Bronchial epithelial cell (primary cell): ENCODE measurements at places on chromosomes 6 and 20. TPM values are rescaled to one million over a fixed set of nuclear protein-coding genes. Genes with fewer than 3 reads are reported as not detected.

GRCh38 chr6:128319157-128319556 lies 201.2 kb downstream of the PTPRK start:
- DNase-seq: no peak

The HSF2 gene
- total RNA-seq: 16.0 and 17.9 TPM in 2 replicates

The OXT gene
- total RNA-seq: not detected in 2 replicates

DNA sequence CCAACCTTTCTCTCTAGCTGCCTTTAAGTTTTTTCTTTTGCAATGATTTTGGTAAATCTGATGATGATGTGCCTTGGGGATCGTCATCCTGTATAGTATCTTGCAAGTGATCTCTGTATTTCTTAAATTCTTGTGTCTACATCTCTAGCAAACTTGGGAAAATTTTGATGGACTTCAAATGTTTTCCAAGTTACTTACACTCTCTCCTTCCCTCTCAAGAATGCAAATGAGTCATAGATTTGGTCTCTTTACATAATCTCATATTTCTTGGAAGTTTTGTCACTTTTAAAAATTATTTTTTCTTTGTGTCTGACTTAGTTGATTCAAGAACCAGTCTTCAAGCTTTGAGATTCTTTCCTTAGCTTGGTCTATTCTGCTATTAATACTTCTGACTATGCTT lies 176.4 kb downstream of the TBC1D32 start:
- peak; percentile 23 for DNase-seq

- DNase-seq: peak; percentile 22
These were observed 4.5 kb downstream of the TMEM63B start for GRCh38 chr6:44131892-44132291.

The TMEM74B gene
- total RNA-seq: 0.38 TPM in 1 of 2 replicates, not detected in the other

GRCh38 chr20:48230216-48230615 lies 444.9 kb upstream of the SULF2 start:
- DNase-seq: no peak

The TNXB gene
- 1.4 and 2.4 TPM in 2 replicates for total RNA-seq

DNA sequence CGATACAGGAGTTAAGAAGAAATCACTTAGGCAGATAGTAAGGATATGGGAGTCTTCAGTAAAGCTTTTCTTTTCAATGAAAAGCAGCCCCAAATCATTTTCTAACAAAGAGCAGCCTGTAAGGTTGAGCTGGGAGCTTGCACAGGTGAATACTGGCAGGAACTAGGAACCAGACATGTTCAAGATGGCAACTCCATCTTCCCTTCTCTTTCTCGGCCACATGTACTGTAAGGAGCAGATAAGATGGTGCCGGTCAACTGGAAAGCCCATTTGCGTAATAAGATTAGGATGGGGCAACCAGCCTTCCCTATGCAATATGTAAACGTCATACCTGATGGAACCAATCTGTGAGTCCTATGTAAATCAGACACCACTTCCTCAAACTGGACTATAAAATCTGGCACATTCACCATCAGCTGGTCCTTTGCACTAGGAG lies 46.2 kb upstream of the RNGTT start:
- no peak for DNase-seq

DNA sequence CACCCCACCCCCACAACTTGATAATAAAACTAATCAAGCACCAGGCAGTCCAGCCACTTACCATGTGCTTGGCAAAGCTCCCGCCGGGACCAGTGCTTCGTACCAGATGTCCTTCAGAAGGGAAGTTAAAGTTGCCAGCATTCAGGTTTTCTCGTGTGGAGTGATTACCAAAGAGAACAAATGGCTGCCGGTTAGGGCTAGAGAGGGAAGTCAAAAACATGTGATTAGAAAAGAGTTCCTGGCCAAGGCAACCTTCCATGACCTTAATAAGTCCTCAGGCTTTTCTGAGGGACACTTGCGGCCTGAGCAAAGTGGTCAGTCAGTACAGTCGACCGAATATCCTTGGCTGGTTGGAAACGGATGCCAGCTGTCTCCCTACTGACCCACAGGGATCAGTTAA lies 67.0 kb downstream of the DNAAF9 start:
- no peak for DNase-seq

DNA sequence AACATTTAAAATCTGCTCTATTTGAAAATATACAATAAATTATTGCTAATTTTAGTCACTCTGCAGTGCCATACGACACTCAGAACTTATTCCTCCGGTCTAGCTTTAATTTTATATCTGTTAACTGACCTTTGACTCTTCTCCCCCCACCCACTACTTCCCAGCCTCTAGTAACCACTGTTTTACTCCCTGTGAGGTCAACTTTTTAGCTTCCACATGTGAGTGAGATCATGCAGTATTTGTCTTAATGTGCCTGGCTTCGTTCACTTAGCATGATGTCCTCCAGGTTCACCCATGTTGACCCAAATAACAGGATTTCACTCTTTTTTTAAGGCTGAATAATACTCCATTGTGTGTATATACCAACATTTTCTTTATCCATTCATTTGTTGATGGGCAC lies 80.8 kb downstream of the RPP40 start:
- DNase-seq: no peak

GRCh38 chr6:167505782-167506181 lies 180.9 kb downstream of the TTLL2 start:
- no peak for DNase-seq

DNA sequence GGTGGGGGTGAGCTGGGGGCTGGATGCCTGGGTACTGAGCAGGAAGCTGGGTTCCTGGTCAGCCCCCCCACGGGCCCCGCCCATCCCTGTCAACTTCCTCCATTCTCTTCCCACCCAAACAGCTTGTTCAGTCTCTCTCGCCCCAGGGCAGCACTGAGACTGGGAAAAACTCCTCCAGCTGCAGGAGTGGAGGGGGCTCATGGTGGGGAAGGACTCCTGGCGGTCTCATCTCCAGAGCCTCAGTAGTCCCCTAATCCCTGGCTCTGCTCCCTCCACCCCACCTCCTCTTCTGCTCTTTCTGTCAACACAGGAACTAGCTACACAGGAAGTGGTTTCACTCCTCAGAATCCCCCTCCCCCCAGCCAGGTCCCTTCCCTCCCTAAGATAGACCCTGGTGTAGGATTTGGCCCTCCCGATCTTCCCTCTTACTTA lies at the start of gene GPSM3:
GPSM3 (minus strand) TSS at position 36 of the 432 bp plus-strand sequence. CDS start 130 bp downstream, outside the sequence.
- peak; percentile 47 for DNase-seq

The RAD21L1 gene
- under 0.01 TPM in 1 of 2 replicates, not detected in the other for total RNA-seq

The GPX5 gene
- not detected in 2 replicates for total RNA-seq

The HUS1B gene
- 0.53 and 1.4 TPM in 2 replicates for total RNA-seq

DNA sequence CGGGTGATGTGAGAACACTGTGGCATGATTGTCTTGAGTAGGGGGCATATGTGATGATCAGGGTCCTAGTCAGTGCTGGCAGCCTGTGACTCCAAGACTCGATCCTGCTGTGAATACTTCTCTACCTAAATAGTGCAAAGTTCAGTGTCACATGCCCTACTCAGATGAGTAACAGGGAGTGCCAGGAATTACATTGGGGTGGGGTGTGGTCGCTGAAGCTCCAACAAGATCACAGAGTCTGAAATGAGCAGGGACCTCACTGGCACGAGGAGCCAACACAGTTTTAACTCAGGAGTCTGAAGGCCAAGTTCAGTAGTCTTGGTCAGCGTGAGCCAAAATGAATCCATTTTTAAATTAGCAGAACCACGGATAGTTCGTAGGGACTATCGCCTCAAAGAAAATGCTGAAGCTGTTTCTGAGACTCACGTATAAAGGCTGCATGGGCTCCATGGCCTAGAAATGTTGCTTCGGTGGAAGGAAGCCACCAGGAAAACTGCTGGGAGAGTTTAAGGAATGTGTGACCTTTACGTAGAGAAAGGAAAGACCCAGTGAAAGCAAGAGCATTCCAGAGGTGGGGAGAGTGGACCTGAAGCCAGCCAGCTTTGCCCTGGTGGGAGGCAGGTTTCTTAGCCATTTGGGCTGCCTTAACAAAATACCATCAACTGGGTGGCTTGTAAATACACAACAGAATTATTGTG lies 72.2 kb downstream of the RPP40 start:
- DNase-seq: peak; percentile 60

DNA sequence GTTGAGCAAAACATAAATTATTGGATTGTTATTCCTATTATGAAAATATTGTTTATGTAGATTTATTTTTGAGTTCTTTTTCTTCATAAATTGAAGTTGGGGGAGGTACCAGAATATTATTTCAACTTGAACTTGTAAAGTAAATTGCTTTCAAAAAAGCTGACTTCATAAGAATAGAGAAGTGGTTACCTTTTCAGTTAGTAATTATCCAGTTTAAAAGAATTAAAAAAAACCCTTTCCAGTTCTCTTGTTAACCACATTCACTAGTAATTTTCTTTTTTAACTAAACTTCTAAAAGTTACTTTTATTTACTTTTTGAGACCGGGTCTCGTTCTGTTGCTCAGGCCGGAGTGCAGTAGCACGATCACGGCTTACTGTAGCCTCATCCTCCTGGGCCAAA lies 124.3 kb downstream of the CDKAL1 start:
- DNase-seq: no peak

DNA sequence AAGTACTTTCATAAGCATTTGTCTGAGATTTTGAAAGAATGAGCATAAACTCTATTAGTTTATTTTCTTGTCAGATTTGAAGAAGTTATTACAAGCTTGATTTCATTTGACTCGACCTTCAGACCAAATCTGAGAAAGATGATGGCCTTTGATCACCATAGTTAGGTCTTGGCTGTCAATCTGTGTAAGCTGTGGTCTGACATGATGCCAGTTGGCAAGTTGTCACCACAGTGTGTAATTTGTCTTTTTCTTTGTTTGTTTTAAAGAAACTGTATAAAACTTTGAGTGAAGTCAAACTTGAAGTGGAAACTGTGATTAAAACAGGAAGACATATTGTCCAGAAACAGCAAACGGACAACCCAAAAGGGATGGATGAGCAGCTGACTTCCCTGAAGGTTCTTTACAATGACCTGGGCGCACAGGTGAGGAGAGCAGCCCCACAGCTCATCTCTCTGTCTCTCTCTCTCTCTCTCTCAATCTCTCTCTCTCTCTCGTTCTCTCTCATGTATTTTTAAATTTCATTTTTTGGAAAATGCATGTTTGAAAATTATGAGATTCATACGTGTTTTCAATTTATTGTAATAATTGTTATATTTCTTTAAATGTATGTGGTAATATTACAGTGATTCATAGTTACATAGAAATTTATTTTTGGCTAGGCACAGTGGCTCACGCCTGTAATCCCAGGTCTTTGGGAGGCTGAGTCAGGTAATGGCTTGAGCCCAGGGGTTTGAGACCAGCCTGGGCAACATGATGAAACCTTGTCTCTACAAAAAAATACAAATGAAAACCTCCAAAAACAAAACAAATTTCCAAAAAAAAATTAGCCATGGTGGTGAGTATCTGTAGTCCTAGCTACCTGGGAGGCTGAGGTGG lies 208.1 kb downstream of the UTRN start:
- peak; percentile 57 for DNase-seq

DNA sequence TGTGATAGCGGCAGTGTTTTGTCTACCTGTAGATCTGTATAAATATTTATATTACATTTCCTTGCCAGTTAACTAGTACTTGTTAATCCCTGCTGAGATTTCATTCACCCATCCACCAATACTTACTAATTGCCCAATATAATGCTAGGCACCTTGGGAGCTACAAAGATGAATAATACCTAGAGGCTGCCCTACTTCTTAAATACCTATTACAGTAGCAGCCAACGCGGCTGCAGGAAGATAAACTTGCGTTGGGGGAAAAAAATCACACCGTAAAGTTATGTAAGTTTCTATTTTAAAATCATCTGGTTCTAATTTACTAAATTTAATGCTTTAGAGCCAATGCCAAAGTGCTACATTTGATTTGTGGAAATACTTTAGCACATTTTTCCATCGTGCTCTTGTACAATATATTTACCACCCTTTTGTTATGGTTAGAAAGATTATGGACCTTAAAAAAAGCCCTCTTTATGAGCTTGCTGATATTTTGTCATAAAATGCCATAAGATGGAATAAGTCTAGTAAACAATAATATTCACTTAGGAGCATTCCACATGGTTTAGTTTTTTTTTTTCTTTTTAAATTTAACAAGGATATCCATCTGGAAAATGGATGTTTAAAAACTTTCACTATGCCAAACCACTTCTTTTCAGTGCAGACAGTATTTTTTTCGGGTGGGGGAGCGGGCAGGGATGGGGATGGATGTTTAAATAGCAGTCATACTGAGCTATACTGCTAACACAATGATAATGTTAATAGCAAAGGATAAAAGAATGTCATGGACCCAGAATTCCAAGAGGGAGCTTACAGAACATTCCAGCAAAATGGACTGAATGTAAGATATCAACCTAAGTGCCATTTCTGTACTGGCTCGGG lies 13.2 kb upstream of the NEDD9 start:
- DNase-seq: no peak

The HIVEP2 gene
- total RNA-seq: 7.9 and 14.0 TPM in 2 replicates

- peak; percentile 57 for DNase-seq
These were observed 55.0 kb downstream of the CDKAL1 start for GRCh38 chr6:20589266-20589665.

The CCN6 gene
- total RNA-seq: not detected in 2 replicates

- DNase-seq: no peak
These were observed 285.6 kb upstream of the RNF24 start for GRCh38 chr20:4300921-4301320.

The SGK2 gene
- total RNA-seq: 0.38 and 0.53 TPM in 2 replicates

DNA sequence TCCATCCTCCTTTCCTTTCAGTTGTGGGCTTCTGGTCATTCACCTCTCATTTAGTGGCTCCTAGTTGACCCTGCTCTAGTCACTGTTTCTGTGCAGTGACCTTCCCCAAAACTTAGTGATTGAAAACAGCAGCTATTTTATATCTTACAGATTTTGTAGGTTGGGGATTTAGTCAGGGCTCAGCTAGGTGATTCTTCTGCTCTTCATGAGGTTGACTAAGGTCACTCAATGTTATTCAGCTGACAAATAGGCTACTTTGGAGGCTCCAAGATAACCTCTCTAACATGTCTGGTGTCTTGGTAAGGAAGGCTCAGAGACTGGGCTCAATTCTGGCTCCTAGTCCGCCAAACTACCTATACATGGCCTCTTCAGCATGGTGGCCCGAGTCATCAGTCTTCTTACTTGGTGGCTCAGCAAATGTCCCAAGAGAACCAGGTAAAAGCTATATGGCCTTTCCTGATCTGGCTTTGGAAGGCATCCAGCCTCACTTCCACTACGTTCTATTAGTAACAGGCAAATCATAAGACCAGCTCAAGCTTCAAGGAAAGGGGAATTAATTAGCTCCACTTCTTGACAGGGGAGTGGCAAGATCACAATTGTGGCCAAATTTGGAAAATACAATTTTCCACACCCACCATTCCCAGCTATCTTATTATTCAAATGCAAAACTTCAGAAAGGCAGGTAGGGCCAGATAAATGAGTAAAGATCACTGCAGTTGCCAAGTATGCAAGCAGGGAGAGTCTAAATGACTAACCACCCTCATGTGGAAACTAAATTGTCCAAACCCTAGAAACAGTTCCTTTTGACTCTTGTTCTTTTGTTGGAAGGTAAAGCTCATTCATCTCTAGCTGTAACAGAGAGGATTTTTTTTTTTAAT lies 50.5 kb upstream of the LTV1 start:
- peak; percentile 5 for DNase-seq
